ENCODE measurements at places on chromosomes 3 and 15.

DNA sequence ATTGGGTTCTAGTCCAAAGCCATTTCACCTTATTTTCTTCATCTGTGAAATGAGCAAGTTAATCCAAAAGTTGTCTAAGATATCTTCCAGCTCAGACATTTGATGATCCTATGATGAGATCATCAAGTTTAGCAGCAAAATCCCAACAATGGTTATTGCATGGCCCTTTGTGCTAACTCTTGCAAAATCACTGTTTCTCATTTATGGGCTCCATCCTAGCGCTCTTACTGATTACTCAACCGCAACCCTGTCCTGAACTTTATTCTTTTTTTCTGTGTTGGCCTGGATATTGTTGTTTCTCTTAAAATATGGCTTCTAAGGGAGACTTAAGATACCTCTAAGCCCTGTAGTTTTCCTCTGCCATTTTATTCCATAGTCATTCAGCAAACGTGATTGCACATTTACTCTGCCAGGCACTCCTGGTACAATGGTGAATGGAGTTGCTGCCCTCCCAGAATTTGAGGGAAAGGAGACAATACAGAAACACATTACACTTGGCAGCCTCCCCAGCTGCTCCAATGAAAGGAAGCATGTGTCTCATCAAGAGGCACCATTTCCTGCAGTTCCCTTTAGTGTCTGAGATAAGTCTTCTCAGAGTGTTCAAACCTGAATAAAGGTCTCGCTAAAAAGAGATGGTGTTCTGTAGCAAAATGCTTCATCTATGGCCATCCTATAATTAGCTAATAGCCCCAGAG lies 4.4 kb downstream of the GXYLT2 start:
- no peak for DNase-seq

DNA sequence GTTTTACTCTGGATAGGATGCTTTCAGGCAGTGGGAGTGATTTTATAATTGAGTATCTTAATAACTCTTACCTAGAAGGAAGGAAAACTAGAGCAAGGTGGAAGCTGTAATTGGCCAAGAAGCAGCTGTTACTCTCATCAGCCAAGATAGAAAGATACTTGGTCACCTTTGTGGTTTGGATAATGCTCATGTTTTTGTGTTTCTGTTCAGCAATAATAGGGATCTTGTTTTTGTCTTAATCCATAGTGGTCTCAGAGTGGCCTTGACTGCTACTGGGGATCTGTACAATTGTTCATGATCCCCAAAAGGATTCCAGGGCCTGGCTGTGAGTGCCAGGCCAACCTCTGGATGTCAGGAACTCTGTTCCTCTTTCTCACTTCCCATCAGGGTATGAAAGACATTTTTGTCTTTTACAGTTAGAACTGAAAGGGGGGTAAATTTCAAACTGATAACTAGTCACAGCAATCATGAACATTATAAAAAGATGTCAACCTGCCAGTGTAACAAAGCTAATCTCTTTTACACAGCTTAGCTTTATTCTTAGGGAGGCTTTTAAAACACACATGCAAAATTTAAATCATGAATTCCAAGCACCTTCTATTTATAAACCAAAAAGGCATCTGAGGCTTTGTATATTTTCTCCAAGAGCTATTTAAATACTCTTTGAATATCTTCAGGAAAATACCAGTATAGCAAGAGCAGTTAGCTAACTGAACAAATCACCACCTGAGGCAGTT lies 6.0 kb downstream of the UBL7 start:
- DNase-seq, result no peak

DNA sequence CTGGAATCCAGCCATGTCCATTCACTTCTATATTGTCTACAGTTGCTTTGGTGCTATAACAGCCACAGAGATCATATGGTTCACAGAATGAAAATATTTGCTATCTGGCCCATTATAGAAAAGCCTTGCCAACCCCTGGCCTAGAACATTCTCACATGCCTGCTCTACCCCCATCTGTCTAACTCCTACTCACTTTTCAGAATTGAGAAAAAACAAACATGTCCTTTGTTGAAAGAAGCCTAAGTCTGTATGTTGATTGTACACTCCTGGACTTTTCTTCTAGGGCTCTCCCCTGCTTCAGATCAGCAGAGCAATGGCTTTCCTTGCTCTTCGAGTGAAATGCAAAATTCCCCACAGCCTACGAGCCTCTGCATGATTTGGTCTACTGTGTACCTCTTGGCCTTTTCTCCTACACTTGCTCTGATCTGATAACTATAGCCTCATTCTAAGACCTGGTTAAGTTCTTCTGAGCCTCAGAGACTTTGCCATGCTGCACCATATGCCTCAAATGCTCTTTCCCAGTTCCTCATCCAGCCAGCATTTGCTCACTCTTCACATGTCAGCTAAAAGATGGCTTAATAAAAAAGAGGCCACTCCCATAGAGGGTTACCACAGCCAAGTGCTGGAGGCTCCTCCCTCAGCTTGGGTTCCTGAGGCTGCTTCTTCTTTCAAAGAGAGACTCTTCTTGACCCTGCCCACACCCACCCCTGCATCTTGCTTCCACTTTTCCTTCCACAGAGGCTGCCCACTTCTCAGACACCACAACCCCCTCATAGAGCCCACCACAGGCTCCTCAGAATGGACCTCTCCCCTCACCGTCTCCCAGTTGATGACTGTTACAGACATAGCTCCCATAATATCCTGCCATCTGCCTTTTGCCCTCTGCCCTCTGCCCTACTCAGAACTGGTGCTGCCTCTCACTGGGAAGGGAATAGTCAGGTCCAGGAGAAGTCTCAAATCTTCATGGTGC lies 22.9 kb upstream of the DCLK3 start:
- DNase-seq, result no peak

DNA sequence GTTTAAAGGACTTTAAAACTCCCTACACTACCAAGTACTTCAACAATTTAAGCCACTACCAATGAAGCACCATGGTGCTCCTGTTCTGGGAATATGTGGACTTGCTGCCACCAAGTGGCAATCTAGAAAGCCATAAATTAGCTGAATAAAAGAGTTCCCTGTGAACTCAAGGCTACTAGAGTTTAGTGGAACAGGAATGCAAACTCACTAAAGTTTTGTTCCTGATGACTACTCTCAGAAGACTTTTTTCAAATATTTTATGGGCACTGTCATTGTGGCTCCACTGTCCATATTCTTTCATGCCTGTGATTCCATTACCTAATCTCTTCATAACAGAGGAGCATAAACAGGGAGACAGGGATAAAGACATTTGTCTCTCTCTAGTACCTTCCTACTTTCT lies 63.9 kb downstream of the TMCC1 start:
- no peak for DNase-seq

DNA sequence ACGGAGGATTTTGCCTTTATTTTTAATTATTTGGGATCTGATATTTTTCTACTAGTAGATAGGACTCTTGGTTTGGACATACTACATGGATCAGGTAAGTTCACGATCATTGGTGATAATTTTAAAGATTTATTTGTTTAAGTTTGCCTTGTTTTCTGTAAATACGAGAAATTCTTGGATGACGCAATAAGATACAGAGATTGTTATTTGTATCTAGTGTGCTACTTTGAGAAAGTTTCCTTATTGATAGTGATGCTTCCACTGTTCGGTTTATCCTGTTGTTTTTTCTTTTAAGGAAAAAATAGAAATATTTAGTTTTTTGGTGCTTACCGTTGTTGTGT lies 577 bp downstream of the CHD2 start:
- DNase-seq, result no peak

DNA sequence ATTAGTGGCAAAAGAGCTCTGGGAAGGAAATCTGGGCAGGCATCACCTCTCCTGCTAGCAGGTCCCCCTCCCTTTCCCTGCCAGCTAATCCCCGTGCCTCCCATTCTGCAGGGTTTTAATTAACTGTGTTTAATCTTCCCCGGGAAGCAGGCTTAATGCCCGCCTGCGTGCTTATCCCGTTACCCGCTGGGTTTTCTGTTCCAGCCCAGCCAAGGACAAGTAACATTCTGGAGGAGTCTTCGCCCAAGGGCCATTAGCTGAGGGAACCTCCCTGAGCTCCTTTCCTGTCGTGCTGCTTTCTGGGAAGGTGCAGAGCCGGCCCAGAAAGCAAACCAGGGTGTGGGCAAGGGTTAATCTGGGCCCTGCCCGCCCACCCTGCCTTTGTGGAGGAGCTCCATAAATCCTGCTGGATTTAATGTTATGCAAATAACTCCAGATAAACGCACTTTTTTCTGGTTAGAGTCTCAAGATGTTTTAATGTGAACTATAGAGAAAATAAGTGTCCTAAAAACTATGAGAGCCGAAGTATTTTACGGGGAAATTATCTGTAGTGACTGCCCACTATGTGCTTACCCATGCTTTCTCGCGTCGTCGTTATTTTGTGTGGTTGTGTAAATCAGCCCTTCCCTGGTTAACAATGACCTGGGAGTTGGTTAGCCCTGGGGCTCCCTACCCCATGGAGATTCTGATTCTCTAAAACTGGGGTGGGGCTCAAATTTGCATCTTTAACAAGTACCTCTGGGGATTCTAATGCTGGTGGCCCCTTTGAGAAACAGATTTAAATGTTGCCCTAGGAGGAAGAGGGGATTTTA lies 25.9 kb downstream of the TRIM71 start:
- DNase-seq, result no peak

DNA sequence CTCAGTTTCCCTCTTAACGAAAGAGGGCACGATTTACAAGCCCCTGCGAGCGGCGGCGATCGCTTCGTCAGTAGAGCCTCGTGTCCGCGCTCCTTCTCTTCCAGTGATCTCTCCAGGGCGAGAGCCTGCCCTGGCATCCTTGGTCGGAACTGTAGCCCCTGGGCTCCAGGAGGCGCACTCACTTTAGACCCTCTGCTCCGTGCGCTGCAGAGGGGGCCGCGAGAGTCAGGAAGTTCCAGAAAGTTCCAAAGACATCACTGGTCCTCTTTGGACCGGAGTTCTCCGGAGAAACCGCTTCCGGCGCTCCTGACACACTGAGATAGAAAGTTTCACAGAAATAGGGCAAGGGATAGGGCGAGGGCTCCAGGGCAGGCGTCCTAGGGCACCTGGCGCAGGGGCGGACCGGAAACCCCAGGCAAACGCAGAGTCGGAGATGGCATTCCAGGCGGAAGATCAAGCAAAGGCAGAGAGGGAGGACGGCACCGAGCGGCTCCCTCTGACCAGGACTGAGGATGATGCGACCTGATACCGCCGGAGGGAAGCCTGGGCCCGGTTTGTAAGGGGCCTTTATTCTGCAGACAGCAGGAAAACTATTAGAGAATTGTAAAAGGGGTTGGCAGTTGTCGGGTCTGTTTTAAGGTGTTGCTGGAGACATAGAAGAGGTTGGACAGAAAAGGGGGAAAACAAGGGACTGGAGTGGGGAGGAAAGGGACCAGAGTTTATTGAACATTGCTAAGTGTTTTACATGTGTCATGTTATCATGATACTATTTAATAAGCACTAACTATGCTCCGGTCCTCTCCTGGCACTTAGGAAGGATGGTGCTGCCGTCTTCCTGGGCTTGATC lies 1.3 kb upstream of the CPEB1 start:
- DNase-seq, result no peak

GRCh38 chr15:65058394-65059368 lies 9.1 kb downstream of the RASL12 start:
- DNase-seq, result no peak

DNA sequence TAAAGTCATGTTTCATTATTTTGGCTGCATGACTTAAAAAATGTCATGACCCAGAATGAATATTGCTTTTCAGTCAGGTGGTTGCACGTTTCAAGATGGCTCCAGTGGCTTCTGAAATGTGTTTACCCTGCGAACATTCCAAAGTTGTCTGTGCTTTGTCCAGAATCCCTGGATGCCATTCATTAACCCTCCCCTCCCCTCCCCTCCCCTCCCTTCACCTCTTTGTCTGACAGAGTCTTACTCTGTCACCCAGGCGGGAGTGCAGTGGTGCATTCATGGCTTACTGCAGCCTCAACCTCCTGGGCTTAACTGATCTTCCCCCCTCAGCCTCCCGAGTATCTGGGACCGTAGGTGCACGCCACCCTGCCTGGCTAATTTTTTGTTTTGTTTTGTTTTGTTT lies 308.0 kb downstream of the PTPRG start:
- DNase-seq, result no peak

- DNase-seq, result no peak
Measured at GRCh38 chr3:184228376-184229137, 828 bp upstream of the VWA5B2 start.

DNA sequence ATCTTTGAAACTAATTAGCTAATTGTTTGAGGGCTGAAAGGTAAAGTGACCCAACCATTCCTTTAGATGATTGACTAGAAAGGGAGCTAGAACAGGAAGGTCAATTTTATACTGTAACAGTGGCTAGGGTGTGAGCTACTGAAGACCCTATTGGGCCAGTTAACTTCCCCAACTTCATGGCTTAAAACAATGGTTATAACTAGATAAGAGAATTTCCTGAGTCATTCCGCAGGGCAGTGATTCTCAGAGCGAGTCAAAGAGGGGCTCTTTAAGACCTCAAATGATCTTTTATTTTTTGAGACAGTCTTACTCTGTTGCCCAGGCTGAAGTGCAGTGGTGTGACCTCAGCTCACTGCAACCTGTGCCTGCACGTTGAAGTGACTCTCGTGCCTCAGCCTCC lies 33.7 kb upstream of the TTBK2 start:
- no peak for DNase-seq

DNA sequence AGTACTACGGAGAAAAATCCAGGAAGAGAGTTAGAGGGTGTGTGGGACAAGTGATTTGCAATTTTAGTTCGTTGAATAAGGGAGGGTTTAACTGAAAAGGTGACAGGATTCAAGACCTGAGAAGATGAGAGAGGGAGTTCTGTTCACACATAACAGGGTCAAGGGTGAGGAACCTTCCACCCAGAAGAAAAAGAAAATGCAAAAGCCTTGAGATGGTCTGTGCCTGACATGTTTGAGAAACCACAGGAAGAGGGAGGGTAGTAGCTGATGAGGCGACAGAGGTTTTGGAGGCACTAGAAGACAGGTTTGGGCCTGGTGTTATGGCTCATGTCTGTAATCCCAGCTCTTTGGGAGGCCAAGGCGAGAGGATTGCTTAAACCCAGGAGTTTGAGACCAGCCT lies 591 bp upstream of the SLC25A20 start:
- DNase-seq, result no peak
